ENCODE measurements at places on chromosomes 12 and 14.

DNA sequence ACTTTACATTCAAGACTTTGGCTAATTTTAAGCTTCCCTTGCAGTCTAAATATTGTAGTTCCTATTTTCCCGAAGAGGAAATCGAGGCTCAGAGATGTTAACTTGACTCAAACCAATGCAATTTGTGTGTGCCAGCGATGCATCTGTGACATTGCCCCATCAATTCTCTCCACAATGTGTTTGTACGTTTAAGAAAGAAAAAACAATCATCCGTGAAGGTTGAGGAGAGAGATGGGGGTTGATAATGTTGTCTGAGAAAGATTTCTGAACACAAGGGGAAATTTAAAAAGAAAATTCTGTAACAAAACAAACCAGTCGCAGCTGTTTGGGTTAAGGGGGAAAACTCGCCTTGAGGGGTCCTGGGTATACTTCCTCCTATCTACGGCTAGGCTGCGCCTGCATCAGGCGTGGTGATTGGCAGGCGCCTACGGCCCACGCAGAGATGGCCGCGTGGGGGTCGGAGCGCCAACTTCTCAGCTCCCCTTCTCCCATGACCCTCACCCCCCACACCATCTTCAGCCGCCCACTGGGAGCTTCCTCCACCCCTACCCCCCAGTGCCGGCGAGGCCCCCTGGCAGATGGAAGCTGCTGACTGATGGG is 12.3 kb downstream of the SIX1 start:
- DNase-seq, result no peak

DNA sequence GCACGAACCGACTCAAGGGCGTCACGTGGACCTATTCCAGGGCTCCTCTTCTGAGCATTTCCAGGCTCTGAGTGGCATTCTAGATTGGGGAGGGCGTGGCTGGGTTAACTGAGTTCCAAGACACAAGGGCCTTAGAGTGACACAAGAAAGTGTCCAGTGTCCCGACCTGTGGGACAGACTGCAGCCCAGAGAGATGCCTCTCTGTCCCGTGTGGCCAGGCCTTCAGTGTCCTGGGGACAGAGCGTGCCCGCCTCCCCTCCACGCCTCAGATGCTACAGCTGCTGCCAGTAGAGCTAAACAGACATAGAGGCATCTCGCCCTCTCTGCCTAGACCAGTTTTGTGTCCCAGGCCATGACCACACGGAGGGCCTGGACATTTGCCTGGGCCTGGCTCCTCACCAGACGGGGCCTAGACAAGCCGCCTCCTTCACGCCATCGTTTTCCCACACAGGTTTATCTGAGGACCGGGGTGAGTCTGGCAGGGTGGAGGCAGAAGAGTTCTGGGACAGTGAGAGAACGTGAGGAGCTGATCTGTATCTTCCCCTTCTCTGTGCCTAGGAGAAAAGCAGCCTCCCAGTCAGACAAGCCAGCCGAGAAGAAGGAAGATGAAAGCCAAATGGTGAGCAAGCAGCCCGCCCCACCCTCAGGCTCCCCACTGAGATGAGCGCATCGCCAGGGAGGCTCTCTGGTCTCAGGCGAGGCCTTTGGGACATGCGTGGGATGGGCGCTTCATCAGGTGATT is 27.1 kb downstream of the DEGS2 start:
- peak; percentile 45 for DNase-seq

DNA sequence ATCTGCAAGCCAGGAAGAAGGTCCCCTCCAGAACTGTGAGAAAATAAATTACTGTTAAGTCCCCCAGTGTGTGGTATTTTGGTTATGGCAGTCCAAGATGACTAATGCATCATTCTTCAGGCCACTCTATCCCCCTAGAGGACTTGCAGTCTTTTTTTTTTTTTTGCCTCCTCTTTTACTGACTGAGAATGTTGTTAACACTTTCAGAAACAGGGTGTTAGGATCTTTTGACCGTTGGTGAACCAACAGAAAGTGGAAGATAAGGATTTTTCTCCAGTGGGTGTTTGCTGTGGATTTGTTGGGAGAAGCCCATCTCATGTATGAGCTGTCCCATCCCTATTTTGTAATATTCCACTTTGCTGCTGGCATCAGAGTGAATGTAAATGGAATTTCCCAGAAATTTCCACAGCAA is 37.8 kb downstream of the MARK3 start:
- no peak for DNase-seq

GRCh38 chr14:35678403-35679028 is 130.6 kb downstream of the RALGAPA1 start:
- no peak for DNase-seq

DNA sequence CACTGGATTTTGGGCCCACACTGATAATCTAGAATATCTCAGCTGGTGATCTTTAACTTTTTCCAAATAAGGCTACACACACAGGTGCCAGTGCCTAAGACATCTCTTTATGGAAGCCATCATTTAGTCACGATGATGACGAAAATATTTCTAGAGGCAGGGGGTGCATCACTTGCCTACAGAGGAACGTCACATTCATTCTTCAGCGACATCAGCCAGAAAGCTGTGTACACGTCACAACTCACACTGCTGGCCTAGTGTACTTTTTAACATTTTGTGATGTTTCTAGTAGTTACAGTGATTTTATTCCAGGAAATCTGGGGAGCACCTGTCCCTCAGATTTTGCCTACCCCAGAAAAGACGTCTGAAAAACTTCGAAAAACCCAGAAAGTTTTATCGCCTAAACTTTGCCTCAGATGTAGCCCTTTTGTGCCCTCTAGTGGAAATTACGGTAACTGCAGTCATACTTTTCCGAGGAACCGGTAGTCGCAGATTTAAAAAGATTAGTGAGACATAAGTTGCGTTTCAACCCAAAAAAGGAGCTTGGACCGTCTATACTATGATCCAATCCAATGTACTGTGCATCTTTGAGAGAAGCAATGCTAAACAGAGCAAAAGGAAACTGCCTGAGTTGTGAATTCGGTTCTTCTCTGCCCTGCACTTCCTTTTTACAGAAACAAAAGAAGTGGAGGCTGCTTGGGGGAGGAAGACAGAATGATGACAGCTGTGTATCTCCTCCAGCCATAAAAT is 64.3 kb upstream of the STON2 start:
- DNase-seq, result peak; percentile 14

DNA sequence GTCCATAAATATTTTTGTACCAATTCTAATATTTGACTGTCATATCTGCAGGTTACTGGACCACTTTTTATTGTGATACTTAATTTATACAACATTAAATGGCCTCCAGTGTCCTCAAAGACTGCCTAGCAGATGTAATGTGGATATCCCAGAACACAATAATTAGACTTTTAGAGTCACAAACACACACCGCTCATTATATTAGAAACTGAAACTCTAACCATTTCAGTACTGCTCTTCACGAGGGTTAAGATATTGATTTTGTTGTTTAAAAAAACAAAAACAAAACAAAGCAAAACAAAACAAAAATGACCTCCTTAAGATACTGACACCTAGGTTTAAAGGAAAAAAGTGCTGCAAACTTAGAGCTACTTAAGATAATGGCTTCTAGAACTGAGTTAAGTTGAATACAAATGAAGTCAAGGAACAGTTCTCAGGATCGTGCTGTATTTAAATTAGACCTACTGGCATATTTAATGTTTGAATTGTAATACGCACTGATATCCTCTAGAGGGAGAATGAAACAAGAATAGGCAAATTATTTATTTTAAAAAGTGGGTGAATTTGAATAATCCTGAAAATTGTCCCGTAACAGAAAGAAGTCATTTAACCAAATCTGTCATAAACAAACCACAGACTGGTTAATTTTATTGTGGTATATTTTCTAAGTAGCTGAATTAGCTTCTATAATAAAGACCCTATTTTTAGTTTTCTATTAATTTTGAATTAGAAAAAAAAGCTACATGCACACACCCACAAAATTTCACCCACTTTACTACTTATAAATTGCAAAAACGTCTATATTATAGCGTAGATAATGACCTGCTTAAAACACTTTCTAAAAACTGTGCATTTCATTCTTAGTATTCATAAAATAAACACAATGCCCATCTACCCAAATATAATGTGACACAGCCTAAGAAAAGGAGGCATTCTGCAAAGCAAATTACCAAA is 395.2 kb upstream of the DCN start:
- DNase-seq, result no peak

DNA sequence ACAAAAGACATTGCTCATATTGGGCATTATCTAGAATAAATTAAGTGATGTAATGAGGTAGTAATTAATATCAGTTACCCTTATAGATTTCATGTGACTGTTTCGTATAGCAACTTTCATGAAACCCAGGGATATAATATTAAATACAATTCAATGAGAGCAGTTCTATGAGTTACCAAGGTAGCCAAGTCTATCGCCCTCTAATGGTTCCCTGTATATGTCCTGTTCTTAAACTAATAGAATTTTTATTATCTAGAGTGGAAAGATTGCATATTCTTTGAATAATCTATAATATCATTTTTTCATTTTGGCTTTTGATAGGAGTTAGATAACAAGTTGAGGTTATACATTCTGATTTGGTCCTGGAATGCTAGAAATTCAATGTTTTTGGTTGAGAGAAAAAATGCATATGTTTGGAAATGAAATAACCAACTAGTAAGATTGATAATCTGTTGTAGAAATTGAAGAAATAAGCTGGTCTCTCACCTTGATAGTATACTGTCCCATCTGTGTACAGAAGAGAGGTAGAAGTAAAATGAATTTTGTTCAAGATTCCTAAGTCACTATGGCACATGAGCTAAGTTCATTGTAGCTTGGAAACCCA is 59.7 kb downstream of the SCFD1 start:
- DNase-seq, result no peak

DNA sequence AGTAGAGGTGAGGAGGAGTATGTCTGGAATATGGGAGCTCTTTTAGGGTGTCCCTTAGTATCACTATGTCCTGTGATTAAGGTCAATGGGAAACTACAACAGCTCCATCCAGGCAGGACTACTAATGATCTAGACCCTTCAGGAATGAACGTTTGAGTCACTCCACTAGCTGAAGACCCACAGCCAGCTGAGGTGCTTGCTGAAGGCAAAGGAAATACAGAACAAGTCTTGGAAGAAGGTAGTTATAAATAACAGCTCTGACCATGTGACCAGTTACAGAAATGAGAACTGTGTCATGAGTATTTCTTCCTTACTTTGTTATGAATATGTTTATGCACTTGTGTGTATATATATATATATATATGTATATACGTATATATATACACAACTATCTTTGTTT is 40.5 kb upstream of the USP44 start:
- no peak for DNase-seq

GRCh38 chr14:88325883-88326282 is 2.8 kb upstream of the KCNK10 start:
- DNase-seq, result no peak

DNA sequence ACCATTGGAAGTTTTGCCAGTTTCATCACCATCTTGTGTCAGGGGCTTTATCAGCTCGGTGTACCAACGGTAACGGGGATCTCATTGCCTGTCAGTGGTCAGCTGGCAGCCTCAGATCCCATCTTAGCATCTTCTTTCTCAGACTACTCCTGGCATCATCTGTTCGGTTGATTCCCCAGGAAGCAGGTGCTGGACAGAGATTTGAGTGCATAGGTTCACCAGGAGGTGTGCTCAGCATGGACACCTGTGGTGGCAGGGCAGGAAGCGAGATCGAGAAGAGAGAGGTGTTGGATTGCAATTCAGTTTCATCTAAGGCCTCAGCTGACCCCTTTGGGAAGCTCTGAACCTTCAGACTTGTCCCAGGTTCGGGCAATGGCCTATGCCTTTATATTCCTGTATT is 76.0 kb downstream of the C12orf75 start:
- DNase-seq, result no peak

DNA sequence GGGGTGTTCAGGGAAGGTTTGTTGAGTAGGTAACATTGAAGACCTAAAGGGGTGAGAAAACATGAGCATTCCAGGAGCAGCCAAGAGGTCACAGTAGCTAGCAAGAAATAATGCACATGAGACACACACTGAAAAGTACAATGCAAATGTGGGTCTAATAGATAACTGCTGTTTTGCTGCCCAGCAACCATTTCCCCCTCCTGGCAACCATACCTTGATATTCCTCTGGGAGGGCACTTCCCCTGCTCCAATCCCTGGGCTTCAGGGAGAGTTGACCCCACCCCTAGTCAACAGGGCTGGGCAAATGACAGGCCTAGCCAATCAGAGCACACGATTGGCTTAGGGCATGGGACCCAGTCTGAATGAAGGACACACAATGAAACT is 8.5 kb upstream of the ACTN1 start:
- no peak for DNase-seq

- DNase-seq, result peak; percentile 49
Observed at GRCh38 chr12:113766879-113767878, 198.9 kb downstream of the RBM19 start.

- DNase-seq, result no peak
Observed at GRCh38 chr14:24259282-24260025, 3.5 kb downstream of the TGM1 start.

DNA sequence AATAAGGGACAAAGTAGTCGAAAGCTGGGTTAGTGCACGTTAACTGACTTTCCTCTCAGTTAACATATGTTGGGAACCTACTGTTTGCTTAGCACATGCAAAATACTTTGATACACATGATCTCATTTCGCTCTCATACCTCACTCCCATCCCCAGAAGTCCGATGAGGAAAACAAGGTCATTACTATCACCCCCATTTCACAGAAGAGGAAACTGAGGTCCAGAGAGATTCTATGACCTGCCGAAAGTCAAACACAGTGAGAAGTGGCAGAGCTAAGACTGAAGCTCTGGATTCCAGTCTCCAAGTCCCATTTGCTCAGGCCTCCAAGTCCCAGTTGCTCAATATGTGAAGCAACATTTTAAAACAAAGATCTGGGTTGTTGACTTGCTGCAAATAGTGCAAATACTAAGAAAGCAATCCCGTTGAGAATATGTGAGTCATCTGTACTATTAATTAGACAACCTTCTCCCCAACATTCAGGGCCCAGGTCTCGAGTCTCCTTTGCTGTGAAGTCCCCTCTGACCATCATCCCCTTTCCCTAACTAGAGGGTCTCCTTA is 170.6 kb upstream of the PWP1 start:
- DNase-seq, result peak; percentile 31

DNA sequence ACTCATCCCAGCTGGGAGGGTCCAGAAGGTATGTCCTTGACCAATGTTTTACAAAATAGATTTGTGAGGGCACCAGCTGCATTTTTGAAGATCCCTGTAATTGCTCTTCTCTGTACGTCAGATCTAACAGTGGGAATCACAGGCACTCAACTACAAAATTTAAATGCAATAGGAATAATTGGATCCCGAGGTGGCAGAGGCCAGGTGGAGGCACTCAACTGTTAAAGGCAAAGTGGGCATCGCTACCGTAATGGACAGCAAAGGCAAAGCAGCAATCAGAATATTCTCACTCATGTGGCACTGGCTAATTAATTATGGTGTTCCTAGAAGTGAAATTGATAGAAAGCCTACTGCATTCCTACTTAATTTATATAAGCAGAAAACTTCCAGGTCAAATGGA is 27.9 kb upstream of the PSMC1 start:
- DNase-seq, result no peak

- no peak for DNase-seq
Observed at GRCh38 chr14:36520601-36521525, 831 bp upstream of the NKX2-1 start.

GRCh38 chr12:124165695-124166094 is 129.2 kb upstream of the RFLNA start:
- DNase-seq, result no peak

GRCh38 chr12:2648406-2648805 is 146.4 kb upstream of the FKBP4 start:
- DNase-seq, result no peak

- no peak for DNase-seq
Observed at GRCh38 chr12:16165506-16165905, 112.0 kb downstream of the SLC15A5 start.

GRCh38 chr12:96219700-96220206 is 25.6 kb downstream of the ELK3 start:
- DNase-seq, result peak; percentile 85

GRCh38 chr12:93757792-93758694 is 80.9 kb downstream of the CRADD start:
- no peak for DNase-seq
